AG08396 (cell line): ENCODE measurements at places on chromosomes 6 and 20.

- DNase-seq: peak; percentile 47
Measured at GRCh38 chr20:31869942-31870725, at the start of the genes DUSP15 and TTLL9. TSS of gene DUSP15 (minus strand) at chr20:31870527. CDS start at chr20:31870337, 190 bp downstream. TSS of gene TTLL9 (plus strand) at chr20:31870634. CDS start at chr20:31871127, 493 bp downstream.

GRCh38 chr20:44080646-44081267, 106.2 kb downstream of the JPH2 start:
- peak; percentile 84 for DNase-seq

- no peak for DNase-seq
Measured at GRCh38 chr20:36106606-36107005, 47.9 kb upstream of the EPB41L1 start.

- peak; percentile 61 for DNase-seq
Measured at GRCh38 chr6:170295510-170296422, 4.9 kb upstream of the DLL1 start.
